Vein endothelial cell (primary cell): ENCODE measurements at places on chromosomes 12 and 14. TPM values are rescaled to one million over a fixed set of nuclear protein-coding genes. Genes with fewer than 3 reads are reported as not detected.

Gene GARIN6
- total RNA-seq, result not detected in 2 replicates

Gene IFNG
- not detected in 2 replicates for total RNA-seq

Gene MYF6
- total RNA-seq, result not detected in 2 replicates

Gene TGM1
- total RNA-seq, result 0.98 and 1.8 TPM in 2 replicates

Gene KRT78
- not detected in 2 replicates for total RNA-seq

Gene ERGIC2
- total RNA-seq, result 37.6 and 49.2 TPM in 2 replicates

Gene TAS2R31
- 6.9 and 7.2 TPM in 2 replicates for total RNA-seq

Gene SELPLG
- 0.29 TPM in 1 of 2 replicates, not detected in the other for total RNA-seq

Gene KRT2
- total RNA-seq, result not detected in 2 replicates

Gene DAO
- not detected in 2 replicates for total RNA-seq

Gene ARHGAP9
- not detected in 2 replicates for total RNA-seq

Gene SUSD6
- total RNA-seq, result 28.1 and 29.7 TPM in 2 replicates

Gene BEST3
- total RNA-seq, result 0.29 and 0.33 TPM in 2 replicates
